Stimulated activated CD4-positive, alpha-beta T cell treated with anti-CD3 and anti-CD28 coated beads, Interleukin-1b, Interleukin-23, amount 100 ng/mL, for 1 hour (primary cell): ENCODE measurements at places on chromosomes 11 and 22.

DNA sequence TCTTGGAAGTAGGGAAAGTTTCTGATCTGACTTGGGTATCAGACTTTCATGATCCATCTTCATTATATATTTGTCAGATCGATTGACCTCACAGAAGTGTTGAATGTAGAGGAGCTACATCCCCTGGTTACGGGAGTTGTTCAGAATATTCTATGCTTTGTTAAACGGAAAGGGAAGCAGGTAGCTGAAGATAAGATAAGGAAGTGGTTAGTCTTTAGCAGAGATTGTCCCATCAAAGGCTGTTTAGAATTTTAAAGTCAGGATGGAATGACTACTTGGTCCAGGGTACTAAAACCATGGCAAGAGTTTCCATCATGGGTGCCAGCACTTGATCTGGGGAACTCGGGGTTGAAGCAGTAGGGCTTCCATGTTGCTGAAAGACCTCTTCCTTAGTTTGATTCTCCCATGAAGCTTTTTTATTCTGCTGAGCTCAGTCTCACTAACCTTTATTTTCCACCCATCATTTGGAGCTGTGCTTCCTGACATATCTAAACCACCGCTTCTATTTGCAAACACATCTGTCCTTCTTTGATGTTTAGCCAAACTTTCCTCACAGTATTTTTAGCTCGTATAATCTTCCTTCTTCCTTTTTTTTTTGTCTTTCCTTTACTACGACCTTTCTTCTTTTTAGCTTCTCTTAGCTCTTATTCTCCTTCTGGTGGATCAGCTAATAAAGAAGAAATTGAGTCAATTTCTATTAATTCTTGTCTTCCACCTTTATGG lies 4.0 kb upstream of the C22orf31 start:
- DNase-seq, result no peak

DNA sequence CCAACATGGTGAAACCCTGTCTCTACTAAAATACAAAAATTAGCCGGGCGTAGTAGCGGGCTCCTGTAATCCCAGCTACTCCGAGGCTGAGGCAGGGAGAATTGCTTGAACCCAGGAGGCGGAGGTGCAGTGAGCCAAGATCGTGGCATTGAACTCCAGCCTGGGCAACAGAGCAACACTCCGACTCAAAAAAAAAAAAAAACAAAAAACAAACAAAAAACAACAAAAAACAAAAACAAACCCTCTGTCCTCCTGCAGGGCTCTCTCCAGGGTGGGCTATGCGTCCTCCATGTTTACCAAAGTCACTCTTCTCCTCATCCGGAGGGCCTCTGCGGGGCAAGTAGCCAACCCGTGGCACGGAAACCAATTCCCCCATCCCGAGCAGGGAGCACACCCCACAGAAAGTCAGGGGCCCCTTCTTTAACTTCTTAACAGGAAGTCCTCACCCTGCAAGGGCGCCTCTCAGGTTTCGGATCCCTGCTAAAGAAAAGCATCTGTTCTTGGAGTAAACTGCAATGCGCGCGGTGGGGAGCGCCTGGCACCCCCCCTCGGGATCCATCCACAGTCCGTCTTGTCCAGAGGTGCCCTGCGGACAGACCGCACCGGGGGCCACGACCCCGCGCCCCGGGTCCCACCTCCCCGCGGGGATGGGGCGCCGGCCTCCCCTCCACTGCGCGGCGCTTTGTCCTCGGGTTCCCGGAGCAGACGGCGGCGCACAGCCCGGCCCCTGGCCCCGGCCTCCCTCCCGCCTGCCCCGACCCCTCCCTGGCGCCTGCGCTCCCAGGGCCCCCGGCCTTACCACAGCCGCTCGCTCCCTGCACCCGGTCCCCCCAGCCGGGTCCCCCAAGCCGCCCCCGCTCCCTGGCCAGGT lies 712 bp downstream of the CERK start:
- DNase-seq, result no peak

DNA sequence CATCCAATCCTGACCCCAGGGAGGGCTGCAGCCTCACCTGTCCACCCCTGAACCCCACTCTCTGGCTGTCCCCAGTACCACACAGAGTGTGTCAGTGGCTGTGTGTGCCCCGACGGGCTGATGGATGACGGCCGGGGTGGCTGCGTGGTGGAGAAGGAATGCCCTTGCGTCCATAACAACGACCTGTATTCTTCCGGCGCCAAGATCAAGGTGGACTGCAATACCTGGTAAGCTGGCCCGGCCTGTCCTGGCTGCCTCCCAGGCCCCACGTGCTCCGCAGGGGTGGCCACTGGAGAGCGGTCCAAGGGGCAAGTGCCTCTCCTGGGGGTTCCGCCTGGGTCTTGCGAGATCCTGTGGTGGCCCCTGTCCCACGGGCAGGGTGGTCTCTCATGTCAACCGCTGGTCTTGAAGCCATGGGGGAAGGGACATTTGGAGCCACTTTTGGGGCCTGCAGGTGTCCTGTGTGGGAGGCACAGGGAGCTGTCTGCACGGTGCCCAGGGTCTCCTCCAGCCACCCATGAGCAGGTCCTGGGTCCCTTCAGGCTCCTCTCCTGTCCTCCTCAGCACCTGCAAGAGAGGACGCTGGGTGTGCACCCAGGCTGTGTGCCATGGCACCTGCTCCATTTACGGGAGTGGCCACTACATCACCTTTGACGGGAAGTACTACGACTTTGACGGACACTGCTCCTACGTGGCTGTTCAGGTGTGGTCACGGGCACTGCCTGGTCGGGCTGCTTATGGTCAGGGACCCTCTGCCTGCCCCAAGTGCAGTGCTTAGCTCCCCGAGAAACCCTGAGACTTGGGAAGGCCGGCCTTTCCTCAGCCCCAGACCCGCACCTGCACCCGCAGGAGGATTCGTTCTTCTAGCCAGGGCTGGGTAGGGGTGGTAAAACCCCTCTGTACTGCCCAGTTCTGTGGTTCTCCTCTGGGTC lies 11.8 kb downstream of the MUC2 start:
- DNase-seq, result no peak

DNA sequence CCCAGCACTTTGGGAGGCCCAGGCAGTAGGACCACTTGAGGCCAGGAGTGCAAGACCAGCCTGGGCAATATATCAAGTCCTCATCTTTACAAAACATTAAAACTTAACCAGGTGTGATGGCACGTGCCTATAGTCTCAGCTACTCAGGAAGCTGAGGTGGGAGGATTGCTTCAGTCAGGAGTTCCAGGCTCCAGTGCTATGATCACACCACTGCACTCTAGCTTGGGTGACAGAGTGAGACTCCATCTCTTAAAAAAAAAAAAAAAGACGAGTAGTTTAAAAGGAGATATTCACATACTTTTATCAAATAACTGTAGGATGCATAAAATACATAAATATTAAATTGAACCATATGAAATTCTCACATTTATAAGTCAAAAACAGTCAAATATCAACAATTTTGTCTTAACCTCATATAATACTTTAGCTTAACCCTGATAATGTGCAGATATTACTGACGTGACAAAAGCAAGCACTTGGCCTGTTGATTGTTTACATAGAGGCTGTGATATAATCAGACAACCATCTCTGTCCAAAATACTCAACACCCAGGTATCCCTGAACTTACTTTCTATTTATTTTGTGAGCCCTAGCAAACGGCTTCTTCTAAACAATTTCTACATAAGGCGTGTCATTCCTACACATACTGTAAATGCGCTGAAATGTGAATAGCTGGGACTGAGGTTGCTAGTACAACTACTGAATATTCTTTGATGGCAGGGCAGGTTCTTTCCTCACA lies 57.0 kb downstream of the PRCP start:
- no peak for DNase-seq

DNA sequence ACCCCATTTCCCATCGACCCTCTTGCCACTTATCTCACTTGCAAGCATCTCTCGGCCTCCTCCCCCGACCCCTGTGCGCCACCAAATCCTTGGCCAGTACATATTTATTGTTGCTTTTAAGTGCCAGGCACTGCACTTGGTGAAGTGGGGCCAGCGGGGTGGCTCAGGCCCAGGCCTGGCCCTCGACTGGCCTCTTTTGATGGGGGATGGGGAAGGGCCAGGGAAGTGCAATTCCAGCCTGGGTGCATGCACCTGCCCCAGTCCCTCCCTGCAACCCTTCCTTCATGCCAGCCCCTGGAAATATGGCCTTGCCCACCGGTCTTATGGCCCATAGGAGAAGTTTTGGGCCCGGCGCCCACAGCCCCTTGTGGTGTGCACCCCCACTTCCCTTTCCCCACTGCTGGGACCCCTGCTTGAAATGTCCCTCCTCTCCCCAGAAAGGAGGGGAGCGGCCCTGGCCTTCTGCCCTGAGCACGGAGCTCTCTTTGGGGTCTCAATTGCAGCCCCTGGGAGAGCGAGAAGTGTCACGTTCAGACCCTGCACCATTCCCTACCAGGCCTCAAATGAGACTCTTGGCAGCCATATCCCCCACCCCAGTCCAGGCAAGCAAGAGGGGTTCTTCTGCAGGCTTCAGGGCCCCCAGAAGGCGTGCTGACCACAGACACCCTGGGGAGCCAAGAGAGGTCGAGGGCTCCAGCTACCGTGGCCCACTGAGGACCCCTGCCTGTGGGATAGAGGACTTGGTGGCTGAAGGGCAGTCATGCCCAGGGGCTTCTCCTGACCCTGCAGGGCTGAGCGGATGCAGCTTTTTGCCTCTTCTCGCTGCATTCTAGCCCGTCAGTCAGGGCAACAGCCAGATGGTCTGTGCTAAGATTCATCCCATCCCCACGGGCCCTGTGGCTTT lies 961 bp downstream of the SUSD2 start:
- DNase-seq, result no peak

- no peak for DNase-seq
Observed at GRCh38 chr11:61713906-61714305, 33.7 kb downstream of the DAGLA start.

DNA sequence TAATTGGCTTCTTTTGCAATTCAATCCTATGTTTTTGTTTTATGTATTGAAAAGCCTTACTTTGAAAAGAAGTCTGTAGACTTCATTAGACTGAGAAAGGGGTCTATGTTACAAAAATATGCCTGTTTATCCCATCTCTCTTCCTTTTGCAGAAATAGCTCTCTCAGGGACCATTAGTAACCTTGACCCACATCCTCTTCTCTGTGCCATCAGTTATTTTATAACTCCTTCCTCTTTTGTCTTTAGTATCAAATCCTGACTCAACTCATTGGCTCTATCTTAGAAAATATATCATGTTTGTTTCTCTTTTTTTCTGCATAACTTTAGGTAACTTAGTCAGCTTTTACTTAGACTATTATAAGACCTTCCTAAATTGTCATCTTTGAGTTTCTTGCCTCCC lies 20.3 kb downstream of the ZC3H12C start:
- no peak for DNase-seq

DNA sequence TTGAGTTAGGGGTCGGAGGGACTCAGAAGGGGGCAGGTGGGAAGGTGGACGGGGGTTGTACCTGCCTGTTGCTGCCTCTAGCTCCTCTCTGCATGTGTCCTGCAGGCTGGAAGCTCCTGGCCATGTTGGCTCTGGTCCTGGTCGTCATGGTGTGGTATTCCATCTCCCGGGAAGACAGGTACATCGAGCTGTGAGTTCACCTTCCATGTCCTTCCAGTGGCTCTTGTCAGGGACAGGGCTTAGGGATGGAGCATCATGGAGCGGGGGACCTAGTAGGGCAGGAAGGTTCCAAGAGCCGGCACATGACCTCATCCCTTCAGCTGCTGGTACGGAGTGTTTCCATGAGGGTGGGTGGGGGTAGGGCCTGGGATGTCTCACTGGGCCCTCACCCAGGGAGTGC lies 50.9 kb downstream of the ST3GAL4 start:
- DNase-seq, result no peak

DNA sequence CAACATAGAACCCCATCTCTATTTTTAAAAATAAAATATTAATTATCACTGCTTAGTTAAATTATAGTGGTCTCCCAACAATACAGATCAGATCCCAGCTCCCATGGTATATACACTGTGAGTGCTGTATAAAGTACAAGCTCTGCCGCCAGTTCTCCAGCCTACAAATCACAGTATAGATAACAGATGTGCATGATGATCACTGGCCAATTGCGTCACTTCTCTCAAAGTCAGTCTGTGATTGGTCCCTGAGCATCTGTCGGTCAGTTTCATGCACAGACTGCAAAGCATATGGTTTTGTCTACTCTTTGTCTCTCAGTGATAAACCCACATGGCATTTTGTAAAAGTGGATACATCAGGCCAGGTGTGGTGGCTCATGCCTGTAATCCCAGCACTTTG lies 15.7 kb downstream of the PPARA start:
- no peak for DNase-seq

DNA sequence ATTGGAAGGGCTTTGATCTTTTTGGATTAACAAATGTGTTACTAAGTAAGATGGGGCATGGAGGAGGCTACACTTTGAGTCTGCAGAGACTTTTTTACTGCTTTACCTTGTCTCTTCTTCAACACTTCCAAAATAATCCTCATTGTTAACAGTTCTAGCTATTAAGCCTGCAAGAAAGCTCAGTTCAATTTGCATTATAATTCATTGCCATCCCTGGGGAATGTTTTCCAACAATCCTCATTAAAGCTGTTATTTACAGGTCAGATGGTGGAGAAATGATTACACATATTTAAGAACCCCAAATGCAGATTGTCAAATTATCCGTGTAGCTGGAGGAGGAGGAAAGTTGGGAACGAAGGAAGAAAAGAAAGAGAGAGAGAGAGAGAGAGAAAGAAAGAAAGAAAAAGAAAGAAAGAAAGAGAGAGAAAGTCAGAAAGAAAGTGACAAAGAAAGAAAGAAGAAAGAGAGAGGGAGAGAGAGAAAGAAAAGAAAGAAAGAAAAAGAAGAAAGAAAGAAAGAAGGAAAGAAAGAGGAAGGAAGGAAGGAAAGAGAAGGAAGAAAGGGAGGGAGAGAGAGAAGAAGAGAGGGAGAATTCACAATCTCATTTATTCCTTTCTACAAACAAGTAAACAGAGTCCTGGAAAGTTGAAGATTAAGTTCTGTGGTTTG lies 443.9 kb downstream of the INSC start:
- no peak for DNase-seq

- DNase-seq, result no peak
Observed at GRCh38 chr11:17230867-17231851, 23.4 kb upstream of the PIK3C2A start.

- no peak for DNase-seq
Observed at GRCh38 chr11:665062-665703, 28.1 kb downstream of the DRD4 start.

DNA sequence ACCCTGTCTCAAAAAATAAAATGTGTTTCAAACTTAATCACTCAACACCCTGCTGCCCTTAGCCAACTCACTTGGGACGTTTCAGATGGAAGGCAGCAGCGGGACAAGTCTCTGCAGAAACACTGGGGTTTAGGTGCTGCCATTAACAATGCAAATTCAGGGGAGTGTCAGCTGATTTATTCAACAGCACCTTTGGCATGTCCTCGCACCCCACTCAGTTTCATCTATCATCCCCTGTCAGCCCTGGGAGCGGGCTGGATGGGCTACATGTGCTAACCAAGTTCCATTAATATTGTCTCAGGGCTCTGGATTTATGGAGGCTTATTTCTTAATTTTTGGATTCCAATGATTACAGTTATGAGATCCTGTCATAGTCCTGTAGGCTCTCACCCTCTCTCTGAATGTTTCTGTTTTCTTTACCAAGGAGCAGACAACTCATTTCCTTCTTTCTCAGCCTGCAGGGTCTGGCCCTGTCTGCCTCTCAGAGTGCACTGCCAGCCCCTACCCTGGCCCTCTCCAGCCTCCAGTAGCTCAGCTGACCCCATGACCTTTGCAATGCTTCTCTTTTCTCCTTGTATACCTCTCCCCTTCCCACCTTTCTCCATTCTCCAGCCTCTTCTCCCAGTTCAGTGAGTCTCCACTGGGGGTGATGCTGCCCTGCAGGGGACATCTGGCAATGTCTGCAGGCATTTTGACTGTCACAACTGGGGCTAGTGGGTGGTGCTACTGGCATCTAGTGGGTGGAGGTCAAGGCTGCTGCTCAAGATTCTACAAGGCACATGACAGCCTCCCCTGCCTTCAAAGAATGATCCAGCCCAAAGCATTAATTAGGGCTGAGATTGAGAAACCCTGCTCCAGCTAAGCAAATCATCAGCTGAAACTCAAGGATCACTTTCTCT lies 79.0 kb downstream of the APIP start:
- DNase-seq, result no peak
